Fibroblast of the conjunctiva (primary cell): ENCODE measurements at places on chromosomes 7 and 10.

DNA sequence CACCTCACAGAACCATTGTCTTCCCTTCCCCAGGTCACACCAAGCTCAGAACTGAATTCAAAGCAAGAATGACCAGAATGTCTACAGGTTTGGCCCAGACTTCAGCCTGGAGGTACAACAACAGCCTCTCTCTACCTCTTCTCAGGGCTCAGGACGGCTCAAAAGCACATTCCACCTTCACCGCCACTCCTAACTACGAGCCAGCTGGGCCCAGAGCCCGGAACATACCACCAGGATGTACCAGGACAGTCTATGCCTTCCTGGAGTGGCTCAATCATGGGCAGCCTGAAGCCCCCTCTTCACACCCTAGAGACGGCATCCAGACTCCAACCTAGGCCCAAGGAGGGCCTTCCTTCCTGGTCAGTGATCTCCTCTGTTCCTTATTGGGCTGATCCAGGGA is 41.6 kb downstream of the ANXA8 start:
- no peak for DNase-seq

DNA sequence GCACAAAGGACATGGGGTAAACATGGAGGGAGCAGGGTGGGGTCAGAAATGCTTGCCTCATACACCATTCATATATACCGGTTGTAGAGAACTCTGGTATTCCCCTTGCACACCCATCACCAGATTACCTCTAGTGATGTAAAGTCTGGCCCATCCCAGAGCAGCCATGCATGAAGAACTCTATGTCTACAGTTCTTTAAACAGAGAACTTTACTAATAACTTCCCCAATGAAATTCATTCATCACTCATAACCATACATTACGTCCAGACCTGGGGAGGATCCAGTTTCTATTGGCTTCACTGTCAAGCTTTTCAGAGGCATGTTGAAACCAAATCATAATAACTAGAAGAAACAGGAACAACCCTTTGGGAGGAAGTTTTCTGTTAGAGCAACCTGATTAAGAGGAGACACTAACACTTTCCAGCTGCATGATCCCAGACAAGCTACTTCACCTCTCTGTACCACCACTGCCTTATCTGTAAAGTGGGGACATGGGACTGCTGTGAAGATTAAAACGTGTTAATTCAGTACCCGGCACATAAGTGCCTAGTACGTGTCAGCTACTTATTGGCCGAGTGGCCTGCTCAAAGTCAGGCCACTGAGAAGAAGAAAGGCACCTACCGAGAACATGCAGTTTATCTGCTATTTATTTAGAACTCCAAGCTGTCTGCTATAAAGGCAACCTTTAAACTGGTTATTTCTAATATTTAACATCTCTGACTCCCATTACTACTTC is 59.7 kb downstream of the IGF2BP3 start:
- no peak for DNase-seq

DNA sequence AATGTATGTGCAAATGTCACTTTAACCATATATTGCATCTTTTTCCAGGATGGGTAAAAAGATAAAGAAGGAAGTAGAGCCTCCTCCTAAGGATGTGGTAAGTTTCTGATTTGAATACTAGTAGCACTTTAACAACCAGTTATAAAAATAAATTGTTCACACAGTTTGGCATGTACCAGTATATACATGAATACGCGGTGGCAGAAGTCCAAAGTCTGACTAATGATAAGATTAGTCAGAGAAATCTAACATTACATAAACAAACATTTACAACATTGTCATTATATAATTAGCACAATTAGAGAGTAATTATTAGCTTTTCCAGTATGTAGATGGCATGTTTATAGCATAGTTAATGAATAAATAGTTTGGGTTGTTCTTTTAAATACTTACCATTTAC is 4.1 kb downstream of the ARMC3 start:
- DNase-seq, result peak; percentile 23

DNA sequence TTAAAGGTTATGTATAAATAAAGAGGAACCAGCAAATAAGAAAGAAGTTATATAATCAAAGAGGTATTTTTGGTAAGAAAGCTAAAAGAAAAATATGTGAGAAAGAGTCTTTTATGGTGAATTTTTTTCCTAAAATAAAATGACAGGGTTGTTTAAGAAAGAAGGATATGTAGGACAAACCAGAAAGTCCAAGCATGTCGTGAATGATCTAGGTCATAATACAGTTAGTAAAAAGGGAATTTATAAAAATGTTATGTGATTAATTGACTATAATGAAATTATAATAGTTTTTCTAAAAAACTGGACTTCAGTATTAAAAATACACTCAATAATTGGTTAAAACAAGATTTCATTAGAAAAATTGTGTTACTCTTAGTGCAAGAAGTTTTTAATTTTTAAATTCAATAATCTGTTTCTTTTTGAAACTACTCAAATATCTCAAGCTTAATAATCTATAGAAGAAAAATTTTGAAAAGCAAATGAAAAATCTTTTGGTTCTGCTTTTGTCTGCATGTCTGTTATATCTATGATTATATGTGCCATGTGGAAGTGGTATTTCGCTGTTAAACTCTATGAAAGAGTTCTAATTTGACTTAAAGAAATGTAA is 23.3 kb downstream of the AVL9 start:
- DNase-seq, result peak; percentile 42

- no peak for DNase-seq
These were observed 142.2 kb downstream of the TWIST1 start for GRCh38 chr7:18975276-18975675.

DNA sequence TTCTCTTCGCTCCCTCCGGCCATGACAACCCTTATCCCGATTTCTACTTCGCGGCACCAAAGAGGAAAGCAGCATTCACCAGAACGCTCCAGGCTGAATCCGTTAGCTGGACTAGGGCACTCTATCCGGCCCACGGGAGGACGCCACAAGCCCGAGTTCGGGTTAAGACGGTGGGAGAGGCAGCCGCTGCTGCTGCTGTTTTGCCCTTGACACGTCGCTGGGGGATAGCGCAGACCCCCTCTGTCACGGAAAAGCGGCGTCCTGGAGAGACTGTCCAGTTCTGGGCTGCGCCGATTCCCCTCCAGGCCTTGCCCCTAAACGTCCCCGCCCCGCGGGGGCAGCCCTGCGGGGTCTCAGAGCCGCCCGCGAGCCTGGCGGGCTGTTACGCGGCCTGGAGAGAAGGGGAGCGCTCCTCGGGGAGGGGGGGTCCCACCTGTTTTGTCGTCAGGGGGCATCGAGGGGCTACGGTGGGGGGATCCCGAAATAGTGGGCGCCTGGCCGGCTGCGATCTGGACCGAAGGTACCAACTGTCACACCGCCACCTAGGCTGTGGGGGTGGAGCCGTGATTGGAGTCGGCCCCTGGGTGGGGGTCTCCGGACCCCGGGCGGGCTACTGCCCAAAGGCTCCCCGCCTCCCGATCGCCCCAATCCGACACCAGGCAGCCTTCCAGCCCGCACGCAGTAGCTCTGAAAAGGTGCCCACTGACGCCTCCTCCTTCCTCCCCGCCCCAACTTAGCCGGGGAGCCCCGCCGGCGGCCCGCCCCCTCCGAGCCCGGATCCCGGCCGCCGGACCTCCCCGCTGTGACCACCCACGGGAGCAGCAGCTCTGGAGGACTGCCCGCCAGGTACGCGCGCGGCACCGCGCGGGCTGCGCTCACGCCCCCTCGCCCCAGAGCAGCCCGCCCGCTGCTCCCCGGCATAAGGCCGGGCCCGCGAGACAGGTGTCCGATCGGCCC is 772 bp downstream of the SGMS1 start:
- no peak for DNase-seq

DNA sequence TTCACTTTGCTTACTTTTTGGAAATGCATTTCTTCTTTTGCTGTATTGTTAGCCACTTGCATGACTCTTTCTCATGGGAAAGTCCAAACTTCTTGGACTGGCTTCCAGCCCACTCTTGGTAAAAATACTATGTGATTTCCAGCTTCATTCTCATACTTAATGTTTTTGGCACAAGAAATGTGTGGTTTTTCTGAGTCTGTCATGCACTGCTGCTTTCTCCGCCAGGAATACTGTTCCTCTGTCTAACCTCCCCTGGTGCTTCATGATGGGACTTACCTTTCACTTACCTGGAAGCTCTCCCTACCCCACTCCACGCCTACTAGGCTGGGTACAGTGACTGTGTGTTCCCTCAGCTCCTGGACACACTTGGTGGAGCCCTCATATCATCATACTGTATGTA is 18.7 kb downstream of the MGAM2 start:
- DNase-seq, result no peak

DNA sequence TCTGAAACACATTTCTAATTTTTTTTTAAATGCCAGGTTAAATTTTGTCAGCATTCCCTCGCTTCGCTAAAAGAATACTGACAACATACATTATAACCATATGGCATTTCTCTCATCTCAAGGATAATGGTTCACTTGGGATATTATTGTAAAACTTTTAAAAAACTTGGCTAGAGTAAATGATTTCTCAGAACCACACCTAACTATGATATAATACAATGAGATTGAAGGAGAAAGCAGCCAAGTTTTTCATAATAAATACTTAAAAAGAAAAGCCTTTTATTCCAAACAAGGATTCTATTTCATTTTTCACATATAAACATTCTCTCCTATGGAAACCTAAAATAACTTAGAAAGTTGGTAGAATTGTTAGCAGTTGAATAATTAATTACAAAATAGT is 413.9 kb downstream of the HGF start:
- DNase-seq, result no peak

GRCh38 chr10:32680803-32681557 is 235.0 kb downstream of the CCDC7 start:
- DNase-seq, result no peak

DNA sequence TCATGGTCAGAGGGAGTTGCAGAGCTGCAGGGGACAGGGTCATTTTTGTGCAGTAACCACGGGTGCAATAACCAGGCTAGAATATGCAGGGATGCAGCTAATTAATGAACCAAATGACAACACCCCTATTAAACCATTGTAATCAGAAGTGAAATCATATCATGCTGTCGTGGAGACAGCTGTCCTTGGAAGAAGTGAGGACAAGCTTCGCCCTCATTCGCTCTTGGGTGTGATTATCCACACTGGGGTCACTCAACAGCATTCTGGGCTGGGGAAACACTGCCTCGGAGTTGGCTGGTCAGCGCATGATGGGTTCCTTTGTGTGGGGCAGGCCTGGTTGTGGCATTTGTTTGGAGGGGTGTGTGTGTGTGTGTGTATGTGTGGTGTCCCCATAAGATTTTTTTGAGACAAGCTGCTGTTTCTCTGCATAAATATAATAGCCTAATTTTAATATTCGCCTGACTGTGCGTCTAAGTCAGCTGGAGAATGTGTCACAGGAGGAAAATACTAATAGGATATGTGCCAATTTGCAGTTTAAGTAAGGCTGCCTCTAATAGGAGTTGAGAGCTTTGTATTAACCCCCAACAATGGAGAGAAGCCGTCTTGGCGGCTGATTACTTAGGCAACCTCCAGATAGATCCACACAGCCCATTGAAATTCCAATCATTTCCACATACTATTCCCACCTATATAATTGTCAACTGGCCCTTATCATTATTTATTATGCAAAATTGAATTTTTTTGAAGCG is 149.4 kb downstream of the DNAJB6 start:
- DNase-seq, result no peak

DNA sequence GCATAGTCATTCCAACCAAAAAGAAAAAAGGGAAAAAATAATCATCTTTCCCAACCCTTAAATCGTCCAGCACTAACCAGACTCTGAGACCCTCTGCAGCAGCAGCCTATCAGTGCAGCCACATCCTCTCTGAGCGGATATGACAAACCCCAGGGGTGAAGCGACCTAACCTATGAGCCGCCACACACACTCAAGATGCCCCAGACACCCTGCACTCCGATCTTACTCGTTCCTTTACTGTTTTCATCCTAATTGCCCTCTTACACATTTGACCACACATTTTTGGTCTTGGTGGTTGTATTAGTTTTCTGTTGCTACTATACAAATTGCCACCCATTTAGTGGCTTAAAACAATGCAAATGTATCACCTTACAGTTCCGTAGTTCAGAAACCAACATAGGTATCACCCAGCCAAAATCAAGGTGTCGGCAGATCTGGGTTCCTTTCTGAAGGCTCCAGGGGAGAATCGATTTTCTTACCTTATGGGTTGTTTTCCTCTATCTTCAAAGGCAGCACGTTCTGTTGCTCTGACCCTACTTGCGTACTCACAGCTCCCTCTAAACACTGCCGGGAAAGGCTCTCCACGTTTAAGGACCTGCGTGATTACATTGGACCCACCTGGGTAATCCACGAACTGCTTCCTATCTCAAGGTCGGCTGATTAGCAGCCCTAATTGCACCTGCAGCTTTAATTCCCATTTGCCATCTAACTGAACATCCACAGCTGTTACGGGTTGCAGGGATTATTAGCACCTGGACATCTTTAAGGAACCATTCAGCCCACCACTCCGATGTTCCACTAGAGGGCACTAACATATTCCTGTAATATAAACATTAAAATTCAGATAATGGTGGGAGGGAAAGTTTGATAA is 37.3 kb upstream of the PRSS1 start:
- DNase-seq, result peak; percentile 13

DNA sequence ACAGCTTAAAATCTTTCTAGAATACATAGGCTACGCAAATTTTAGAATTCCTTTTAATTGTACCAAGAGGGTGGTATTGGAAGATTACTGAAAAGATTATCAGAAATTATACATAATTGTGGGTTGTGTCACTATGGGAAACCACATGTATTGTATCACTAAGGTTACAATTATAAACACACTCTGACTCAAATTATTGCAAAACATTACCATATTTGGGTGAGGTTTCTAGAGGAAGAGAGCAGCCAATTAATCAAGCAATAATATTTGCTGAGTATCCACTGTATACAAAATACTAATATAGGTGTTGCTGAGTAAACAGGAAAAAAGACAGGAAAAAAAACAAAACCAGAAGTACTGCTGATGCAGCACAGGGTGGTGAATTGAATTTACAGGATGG is 3.1 kb upstream of the CAPZA2 start:
- DNase-seq, result peak; percentile 32

GRCh38 chr7:138773817-138774216 is 24.0 kb upstream of the TMEM213 start:
- no peak for DNase-seq

DNA sequence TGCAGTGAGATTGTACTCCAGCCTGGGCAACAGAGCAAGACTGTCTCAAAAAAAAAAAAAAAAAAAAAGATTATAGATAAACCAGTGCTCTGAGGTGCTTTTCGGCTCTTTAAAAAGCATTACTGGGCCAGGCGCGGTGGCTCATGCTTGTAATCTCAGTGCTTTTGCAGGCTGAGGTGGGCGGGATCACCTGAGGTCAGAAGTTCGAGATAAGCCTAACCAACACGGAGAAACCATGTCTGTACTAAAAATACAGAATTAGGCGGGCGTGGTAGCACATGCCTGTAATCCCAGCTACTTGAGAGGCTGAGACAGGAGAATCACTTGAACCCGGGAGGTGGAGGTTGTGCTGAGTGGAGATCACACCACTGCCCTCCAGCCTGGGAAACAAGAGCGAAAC is 6.6 kb upstream of the HNRNPF start:
- no peak for DNase-seq

DNA sequence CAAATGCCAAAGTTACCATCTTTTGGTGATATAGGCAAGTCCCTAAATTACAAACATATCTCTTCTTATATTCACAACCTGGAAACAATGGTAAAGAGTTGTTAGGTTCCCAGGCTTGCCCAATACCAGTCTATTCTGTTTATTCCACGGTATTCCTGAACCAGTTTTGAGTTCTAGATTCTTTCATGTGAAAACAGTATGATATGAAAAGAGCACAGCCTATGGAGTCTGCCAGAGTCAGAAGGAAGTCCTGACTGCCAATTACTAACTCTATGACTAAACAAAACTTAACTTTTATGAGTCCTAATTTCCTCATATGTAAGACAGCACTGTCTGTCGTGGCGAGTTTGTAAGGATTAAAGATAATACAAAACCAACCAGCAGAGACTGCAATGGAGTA is 5.6 kb downstream of the ABI1 start:
- DNase-seq, result no peak
